ACHN (cell line): ENCODE measurements at places on chromosomes 12 and 14.

DNA sequence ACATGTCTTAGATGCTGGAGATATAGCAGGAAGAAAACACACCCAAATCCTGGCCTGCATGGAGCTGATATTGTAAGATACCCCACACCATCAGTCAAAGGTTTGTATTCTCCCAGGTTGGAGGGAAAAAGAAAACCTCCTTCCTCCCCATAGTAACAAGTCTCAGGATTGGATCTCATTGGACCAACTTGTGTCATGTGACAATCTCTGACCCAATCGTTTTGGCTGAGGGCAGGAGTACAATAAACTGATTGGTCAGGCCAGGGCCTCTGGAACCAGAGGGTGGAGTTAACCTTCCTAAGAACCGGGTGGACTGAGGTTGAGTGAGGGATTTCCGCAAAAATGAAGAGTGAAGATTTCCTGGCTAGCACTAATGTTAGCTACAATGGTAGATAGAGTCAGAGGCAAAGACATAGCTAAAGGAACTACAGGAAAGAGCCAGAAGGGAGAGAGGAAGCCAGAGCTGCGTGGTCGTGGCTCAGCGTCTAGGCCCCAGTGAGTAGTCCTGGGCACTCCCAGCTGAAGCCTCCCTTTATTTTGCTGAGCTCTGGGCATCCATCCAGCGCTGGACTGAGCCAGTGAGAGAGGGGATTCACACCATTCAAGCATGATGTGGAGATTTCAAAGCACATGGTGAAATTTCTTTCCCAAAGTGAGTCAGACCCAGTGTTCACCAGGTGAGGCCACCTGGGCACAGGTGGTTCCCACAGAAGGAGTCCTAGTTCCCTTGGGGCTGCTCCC is 219.9 kb downstream of the AACS start:
- DNase-seq, result no peak

GRCh38 chr12:49716553-49716952 is 9.3 kb upstream of the FMNL3 start:
- no peak for DNase-seq

DNA sequence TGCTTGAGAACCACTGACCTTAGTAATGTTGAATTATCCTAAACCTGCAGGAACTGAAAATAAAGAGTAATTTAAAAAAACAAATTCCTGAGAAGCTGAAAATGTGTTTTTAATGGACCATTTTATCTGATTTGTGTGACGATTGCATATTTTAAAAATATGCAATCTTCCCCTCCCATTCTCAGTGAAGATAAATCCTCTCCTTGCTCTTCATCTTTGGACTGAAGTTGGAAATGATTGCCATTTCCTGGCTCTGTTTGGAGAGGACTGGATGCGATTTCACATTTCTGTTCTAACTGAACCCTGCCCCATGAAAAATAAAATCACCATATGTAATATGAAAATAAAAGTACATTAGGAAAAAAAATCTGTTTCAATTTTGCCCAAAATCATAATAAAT is 216.3 kb downstream of the SLC6A15 start:
- DNase-seq, result no peak

DNA sequence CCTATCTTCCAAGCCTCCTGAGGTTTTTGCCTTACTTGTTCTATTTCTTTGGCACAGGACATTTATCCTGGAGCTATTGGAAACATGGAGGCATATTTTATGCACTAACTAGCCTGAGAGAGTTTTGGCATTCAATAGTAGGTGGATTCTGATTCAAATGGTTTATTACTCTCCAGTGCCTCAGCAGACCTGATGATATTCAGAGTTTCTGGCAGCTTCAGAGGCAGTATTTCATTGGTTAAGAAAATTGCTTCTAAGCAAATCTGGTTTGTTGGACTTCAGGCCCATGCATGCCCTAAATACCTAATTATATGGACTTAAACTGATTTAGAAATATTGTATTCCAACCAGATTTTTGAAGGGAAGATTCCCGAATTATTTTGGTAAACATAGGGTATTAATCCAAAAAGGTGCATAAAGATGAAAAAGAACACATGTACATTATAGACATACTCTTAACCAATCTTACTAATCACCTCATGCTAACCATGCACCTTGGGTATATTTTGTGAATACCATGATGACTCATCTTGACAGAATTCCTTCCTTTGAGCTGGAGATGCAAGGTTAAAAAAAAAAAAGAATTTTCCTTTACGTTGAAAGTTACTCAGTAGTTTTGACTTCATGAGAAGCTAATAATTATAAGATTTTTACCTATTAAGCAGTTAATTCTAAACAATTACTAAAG is 44.3 kb upstream of the KTN1 start:
- no peak for DNase-seq

GRCh38 chr14:104287301-104288009 is 149.1 kb downstream of the KIF26A start:
- DNase-seq, result no peak

- no peak for DNase-seq
Measured at GRCh38 chr14:49569281-49569680, 16.9 kb downstream of the RPS29 start.

DNA sequence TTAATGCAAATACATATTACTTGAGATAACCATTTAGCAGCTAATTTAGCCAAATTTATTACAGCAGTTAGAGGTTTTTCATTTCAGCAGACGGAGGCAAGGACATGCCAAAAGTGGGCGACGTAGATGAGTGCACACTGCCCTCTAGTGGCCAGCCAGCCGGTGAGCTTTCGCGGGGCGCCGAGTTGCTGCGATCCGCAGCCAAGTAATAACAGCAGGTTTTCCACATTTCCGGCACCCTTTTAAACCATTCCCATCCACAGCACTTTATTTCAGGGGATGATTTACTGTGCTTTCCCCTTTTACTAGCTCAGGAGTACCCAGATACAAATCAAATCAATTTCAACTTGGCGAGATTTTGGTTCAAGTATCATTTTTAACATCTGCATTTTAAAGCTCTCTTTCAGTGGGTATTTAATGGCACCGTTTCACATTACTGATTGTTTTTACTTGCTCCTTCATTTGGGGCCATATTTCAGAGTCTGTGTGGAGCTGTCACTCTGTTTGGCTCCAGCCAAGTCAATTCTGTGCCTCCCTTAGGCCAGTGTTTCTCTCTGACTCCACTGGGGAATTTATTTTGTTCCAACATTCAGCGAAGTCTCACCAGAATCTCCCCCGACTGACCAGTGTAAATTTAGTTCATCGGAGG is 158.0 kb downstream of the EGLN3 start:
- DNase-seq, result peak; percentile 60

- DNase-seq, result peak; percentile 74
Measured at GRCh38 chr12:86134561-86134960, 121.6 kb downstream of the MGAT4C start.

GRCh38 chr14:94052199-94052598 is 26.1 kb downstream of the OTUB2 start:
- no peak for DNase-seq

DNA sequence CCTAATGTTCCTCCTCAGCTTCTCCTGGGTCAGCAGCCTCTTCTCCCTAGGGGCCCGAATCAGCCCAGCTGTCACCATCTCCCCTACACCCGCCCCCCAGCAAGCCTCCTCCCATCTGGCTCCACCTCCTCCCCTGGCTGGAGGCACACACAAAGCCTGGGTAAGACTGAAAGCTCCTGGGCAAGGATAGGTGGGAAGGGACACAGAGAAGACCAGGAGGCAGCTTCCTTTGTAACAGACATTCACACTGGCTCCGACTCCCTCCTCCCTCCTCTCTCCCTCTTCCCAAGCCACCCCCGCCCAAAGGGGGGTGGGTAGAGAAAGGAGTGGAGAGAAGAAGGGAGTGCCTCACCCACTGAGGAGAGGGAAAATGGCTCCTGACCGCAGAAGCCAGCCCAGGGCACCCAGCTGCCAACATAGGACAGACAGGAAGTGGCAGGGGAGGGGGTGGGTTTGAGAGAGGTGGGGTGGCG is 4.0 kb downstream of the CHD4 start:
- no peak for DNase-seq

- DNase-seq, result peak; percentile 65
Measured at GRCh38 chr12:65962921-65963861, 138.9 kb downstream of the HMGA2 start.

DNA sequence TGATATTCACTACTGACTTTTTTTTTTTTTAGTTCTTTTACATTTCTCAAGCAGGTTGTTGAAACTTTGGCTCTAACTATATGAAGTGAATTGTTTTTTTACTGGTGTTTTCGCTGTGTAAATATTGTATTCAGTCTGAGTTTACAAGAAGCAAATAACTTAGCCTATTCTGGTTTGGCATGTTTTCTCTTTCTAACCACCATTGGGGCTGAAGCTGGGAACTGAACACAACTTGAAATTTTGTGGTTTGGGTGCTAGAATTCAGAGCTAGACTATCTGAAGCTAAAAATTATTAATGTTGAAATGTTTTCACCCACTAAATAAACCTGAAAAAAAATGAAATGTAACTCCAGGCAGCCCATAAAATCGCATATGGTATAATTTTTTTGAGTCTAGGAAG is 37.2 kb downstream of the RAD51B start:
- DNase-seq, result no peak

- no peak for DNase-seq
Measured at GRCh38 chr12:16036073-16036472, 124.9 kb downstream of the DERA start.

- no peak for DNase-seq
Measured at GRCh38 chr12:58349161-58349560, 407.8 kb downstream of the ATP23 start.
